ENCODE measurements at places on chromosomes 5 and 9.

- DNase-seq: no peak
These were observed 81.3 kb upstream of the SPATA31C2 start for GRCh38 chr9:88219601-88220000.

- no peak for DNase-seq
These were observed 121.1 kb upstream of the IRX4 start for GRCh38 chr5:2003690-2004365.

- no peak for DNase-seq
These were observed 7.5 kb upstream of the CARTPT start for GRCh38 chr5:71711610-71712009.

GRCh38 chr9:35510383-35510753 lies 20.5 kb downstream of the RUSC2 start:
- no peak for DNase-seq

DNA sequence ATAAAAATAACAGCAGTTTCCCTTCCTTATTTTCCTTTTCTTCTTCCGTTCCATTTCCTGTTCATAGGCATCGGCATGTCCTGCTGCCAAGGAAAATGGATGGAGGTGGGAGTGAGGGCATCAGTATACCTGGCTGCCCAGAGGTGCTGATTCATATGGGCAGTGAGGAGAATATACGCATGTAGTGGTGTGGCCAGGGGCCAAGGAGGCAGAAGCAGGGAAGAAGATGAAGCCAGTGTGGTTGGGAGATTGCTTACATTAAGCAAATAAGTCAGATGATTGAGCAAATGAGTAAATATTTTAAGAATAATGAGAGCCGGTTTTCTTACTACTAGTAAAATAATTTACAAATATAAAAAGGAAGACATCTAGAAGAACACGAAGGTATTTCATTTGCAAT lies 344.9 kb upstream of the PAPPA start:
- DNase-seq: no peak

DNA sequence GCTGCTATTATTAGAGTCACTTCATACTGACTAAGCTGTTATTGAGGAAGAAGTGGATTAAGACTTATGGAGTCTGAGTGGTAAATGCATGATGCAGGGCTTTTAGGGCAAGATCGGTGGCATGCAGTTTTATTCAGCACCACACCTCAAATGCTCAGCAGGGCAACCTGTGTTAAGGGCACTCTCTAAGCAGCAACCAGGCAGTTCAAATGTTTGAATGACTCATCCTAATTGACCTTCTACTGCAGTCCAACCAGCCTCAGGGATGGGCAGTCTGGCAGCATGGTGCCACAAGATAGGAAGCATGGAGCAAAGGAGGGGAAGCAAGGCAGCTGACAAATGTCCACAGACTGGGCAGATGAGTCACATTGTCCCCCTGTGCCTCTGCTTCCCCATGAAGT lies 80.2 kb upstream of the MIER3 start:
- DNase-seq: no peak

DNA sequence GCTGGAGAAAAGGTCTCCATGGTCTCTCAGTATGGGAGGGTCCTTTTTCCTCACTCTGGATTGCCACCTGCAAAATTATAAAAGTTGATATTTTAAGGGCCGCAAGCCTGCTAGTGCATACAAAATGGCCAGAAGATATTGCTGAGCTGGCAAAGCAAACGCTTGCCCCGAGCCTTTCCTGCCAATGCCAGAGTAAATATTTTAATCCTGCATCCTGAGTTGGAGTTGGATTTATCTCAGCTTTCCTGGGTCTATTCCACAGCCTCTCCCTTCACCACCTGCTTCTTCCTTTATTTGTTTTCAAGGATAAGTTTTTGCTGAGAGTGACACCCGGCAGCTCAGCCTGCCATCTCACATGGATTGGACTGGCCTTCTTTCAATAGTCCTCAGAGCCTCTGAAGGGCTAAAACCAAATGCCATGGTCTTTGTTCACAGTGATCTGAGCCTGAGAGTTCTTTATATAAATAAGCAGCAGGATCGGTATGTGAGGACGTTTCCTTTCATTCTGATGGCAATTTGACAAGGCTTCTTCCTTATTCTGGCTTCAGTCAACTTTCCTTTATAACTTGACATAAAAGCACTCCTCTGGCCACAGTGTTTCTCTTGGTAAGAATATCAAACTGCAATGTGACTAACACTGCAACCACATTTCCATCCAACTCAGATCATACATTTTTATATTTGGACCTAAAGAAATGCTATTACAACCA lies 170.1 kb downstream of the ADAMTS12 start:
- DNase-seq: no peak

GRCh38 chr5:136011414-136012001 lies 17.3 kb upstream of the TGFBI start:
- no peak for DNase-seq

GRCh38 chr5:177169271-177169670 lies 35.7 kb downstream of the NSD1 start:
- DNase-seq: no peak

DNA sequence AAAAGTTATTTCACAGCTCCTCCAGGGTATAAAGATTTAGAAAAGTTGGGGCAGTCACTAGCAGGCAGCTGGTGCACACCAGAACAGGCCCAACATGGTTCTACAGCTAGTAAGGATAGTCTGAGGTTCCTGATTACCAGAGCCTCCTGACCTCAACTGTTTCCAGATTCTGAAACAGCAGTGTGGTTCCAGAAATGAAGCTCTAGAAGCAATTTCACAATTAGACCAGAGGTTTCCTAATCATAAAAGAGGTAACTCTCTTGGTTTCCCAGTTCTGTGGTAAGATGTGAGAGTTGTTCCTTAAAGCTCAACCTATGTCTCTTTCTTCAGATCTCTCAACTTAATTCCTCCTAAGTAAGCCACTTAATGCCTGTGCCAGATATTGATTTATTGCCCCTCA lies 11.9 kb downstream of the AGTPBP1 start:
- DNase-seq: no peak

DNA sequence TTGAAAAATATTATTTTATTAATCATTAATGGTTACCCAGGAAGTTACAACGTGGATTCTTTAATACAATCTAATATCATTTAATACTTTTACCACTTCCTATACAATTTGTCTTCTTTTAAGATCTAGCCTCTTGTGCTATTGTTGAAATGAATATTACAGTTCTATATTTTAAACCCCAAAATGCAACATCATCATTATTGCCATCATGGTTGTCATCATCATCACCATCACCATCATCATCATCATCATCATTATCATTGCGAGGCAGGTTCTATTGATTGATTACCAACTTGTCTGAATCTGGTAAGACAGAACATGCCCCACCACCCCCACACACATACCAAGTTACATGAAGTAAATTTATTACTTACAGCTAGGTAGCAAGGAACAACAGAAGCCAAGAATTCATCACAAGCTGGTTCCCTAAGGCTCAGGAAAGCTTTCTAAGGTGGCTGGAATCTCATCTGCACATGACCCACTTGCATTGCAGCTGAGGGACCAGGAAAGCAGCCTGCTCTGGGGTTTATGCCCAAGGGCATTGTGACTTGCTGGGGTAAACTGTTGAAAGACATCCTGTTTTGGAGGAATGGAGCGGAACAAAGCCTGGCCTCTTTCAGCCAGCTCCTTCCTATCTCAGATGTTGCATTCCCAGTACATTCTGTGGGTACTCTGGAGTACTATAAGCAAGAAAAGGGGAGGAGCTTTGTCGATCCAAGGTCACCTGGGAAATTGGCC lies 418.1 kb downstream of the PRR16 start:
- no peak for DNase-seq

DNA sequence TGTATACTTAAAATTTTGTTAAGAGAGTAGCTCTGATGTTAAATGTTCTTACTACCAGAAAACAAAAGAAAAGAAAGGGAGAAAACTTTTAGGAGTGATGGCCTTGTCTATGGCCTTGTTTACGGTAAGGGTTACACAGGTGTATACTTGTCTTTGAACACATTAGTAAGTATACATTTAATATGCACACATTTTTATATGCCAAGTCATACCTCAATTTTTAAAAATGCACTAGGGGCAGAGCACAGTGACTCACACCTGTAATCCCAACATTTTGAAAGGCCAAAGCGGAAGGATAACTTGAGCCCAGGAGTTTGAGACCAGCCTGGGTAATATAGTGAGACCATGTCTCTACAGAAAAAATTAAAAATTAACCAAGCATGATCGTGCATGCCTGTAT lies 166.7 kb upstream of the SNX2 start:
- no peak for DNase-seq

DNA sequence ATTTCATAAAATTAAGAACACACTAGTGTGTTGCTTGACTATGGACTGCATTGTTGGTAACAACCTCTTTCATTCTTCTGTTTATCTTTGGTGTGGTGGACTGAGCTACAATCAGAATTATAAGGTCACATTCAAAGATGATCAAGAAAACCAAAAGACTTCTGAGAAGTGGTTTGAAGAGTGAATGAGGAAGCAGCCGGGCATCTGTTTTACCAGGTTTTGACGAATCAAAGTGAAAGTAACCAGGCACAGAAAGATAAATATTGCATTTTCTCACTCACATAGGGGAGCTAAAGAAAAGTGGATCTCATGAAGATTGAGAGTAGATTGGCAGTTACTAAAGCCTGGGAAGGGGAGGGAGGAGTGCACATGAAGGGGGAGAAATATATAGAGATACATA lies 589.1 kb downstream of the ZNF608 start:
- DNase-seq: no peak

- no peak for DNase-seq
These were observed 916 bp downstream of the TOR1A start for GRCh38 chr9:129822898-129823541.

GRCh38 chr9:12716823-12717600 lies 23.8 kb downstream of the TYRP1 start:
- no peak for DNase-seq

DNA sequence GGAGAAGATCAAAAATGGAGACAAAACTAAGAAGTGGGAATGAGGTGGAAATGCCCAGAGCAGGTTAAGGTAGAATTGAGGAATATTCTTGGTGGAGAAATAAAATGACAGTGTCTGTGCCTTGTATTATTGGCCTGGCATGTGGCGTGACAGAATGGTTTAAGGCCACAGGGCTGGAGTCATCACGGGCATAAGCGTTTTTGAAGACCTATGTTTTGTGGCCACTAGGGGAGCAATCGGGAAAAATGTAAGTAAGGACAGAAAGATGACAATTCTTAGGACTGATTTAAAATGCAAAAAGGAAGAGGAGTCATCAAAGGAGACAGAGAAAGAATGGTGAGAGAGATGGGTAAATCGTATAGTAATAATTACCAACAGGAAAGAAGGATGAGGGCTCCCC lies 72.2 kb upstream of the EPB41L4A start:
- DNase-seq: no peak

DNA sequence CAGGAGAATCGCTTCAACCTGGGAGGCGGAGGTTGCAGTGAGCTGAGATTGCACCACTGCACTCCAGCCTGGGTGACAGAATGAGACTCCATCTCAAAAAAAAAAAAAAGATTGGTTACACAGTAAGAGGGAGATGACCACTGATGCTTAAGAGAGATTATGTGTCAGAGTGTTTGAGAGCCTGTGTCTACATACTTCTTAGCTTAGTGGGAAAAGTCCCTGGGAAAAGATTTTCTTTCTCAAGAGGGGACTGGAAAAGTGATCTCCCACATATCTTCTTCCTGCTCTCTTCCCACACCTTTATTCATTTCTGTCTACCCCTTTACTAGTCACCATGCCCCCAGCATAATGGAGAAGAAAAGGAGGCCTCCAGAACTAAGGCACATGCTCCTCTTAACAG lies 55.2 kb downstream of the MCTP1 start:
- DNase-seq: no peak

DNA sequence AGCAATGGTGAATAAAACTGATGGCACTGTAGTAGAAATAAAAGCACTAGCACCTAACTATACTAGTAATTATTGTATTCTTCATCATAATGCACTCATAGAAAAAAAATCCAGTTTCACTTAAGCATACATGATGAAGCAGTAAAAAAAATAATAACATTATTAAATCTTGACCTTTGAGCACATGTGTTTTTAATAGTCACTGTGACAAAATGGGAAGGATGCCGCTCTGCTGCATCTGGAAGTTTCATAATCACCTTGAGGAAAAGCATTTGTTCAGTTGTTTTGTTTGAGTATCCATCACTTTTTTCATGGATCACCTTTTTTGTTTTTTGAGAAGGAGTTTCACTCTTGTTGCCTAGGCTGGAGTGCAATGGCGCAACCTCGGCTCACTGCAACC lies 13.2 kb downstream of the OR2K2 start:
- DNase-seq: no peak

- DNase-seq: no peak
These were observed 4.5 kb downstream of the HEMGN start for GRCh38 chr9:97933297-97933998.

DNA sequence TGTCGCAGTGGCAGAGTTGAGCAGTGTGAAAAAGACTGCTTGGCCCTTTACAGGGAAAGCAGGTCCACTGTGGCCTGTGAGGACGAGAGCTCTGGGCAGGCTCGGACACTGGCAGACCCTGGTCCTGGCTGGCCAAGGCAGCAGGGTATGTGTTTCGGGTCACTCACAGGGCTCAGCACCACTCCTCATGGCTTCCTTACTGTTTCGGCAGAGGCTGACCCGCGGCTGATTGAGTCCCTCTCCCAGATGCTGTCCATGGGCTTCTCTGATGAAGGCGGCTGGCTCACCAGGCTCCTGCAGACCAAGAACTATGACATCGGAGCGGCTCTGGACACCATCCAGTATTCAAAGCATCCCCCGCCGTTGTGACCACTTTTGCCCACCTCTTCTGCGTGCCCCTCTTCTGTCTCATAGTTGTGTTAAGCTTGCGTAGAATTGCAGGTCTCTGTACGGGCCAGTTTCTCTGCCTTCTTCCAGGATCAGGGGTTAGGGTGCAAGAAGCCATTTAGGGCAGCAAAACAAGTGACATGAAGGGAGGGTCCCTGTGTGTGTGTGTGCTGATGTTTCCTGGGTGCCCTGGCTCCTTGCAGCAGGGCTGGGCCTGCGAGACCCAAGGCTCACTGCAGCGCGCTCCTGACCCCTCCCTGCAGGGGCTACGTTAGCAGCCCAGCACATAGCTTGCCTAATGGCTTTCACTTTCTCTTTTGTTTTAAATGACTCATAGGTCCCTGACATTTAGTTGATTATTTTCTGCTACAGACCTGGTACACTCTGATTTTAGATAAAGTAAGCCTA lies 15.7 kb downstream of the SQSTM1 start:
- DNase-seq: no peak

Data from stimulated activated CD8-positive, alpha-beta memory T cell treated with anti-CD3 and anti-CD28 coated beads, Interleukin-2, amount 100 ng/mL, for 1 hour (primary cell).